ENCODE measurements at places on chromosomes 11 and 22. TPM values are rescaled to one million over a fixed set of nuclear protein-coding genes. Genes with fewer than 3 reads are reported as not detected.

GRCh38 chr11:61556621-61557020, 24.3 kb downstream of the SYT7 start:
- no peak for DNase-seq

DNA sequence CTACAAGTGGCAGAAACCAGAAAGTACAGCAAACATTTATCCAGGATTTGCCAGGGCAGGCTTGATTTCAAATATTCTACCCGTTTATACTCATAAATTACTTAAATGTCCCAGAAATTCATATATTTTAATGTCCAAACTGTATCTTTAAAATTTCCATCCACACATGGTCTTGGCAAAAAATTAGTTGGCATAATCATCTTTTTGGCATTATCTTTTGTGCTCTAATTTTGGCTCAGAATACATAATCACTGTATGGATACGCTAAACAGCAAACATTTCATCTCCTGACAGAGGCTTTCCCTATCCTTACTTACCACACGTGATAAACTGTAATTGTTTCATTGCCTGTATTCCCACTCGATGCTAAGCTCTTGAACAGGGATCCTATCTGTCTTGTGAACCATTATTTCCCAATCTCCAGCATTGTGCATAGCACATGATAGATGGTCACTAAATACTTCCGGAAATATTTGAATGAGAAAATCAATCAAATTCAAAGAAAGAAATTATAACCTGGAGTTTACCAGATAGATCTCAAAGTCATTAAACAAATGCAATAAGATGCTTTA, 64.2 kb downstream of the CADM1 start:
- DNase-seq, result no peak

GRCh38 chr11:121761186-121761585, 308.4 kb upstream of the SORL1-AS1 start:
- no peak for DNase-seq

DNA sequence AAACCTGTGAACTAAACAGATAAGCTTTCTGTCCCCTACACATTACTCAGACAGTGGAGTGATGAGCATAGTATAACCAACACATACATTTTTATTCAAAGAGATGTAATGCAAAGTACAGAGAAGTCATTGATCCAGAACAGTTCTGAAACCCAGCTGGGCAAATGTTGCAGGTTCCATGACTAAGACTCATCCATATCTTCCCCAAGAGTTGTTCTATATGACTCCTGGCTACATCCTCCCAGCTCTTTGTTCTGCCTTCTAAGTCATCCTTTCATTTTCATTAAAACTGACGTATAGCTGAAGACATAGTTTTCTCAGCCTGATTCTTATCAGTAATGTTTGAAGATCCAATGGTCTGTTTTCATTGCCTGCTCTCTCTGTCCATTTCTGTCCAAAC, 47.3 kb downstream of the PLAAT5 start:
- no peak for DNase-seq

DNA sequence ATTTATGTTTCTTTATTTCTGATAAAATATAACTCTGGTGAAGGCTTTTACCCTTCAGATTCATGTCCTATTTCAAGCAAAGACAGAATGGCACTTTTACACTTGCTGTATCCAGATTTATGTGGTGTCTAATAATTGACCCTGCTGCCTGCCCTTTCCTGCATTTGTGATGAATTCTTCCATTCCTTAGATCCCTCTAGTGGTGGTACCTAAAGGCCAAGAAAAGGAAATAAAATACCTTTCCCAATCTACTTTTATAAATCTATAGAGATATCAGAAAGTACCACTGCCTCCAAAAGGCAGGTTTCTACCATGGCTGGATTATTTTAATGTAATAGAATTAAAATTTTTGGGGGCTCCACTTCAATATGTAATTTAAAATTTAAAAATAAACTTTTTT, 34.2 kb downstream of the CCDC81 start:
- DNase-seq, result no peak

DNA sequence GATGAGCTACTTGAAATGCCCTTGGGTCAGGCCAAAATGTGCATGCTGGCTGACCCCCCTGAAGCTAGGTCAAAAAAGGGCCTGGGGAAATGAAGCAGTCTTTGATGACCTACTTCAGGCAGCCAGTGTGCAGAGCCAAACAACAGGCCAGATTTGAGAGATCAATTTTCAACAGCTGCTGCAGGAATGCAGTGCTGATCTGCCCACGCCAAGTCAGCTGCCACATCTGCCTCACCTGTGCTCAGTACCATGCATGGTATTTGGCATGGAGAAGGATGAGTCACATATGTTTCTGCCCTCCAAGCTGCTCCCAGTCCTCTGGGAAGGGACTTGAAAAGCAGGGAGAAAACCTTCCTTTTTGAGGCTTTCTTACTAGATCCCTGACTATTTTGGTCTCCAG, 35.8 kb downstream of the MTNR1B start:
- DNase-seq, result no peak

DNA sequence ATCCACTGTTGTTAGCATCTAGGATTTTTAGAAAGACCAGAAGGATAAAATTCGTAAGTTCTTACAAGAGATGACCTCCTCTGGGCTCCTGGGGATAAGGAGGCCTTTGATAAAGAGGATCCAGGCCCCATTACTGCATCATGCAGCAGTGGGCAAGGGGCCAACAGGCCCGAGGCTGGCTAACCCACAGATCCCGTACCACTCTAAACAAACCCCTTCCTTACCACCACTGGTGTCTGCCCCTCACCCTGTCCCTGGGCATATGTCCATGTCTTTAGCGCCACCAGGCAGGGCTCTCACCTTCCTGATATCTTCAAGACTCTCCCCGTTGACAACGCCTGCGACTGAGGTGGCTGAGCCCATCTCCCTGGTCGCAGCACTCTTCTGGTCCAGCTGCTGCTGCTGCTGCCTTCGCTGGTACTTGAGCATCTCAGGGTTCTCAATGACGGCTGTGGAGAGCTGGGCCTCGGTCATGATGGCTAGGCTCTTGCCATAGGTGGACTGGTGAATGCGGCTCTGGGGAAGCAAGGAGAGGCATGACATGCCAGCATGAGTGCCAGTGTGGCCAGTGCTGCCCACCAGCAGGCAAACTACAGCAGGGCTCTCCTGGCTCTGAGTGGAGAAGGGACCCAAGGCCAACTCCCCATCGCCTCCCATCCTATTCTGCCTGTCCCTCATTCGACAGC, 46.2 kb downstream of the HIRA start:
- DNase-seq, result no peak

The CNGA4 gene
- total RNA-seq, result 1.3 TPM

DNA sequence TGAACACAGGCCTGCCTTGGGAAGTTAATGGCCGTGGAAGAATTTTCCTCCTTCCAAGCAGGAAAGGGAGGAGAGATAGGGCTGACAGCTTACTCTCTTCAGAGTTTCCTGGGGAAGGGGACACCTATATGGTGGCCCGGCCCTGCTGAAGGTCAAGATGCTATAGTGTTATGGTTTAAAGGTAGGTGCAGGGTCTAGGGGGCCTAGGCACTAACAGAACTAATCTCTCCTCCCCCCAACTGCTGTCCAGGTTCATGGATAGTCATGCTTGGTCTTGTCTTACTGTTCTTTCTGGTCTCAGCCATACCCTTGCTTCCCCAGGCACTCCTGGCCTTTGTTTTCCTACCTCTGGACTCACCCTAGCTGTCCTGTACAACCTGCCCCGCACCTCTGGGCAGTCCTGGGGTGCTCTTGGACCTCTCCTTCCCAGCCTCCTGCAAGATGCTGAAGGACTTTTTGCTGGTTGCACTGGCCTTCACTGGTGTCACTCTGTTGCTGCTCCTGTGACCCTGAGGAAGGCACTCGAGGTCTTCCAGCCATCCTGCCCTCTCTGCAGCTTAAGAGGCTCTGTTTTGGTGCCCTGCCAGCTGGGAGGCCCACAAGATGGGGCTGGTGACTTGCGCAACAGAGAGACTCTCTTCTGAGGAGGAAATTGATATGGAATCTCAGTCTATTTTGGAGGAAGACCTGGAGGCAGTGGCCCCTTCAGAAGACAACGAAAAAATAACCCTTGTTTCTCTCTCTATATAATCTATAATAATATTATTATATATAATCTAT, 17.9 kb downstream of the SEC14L3 start:
- DNase-seq, result no peak

The BAIAP2L2 gene
- 8.3 TPM for total RNA-seq

- DNase-seq, result no peak
Measured at GRCh38 chr11:59195586-59195985, 17.1 kb downstream of the MPEG1 start.

The MMP1 gene
- total RNA-seq, result not detected

DNA sequence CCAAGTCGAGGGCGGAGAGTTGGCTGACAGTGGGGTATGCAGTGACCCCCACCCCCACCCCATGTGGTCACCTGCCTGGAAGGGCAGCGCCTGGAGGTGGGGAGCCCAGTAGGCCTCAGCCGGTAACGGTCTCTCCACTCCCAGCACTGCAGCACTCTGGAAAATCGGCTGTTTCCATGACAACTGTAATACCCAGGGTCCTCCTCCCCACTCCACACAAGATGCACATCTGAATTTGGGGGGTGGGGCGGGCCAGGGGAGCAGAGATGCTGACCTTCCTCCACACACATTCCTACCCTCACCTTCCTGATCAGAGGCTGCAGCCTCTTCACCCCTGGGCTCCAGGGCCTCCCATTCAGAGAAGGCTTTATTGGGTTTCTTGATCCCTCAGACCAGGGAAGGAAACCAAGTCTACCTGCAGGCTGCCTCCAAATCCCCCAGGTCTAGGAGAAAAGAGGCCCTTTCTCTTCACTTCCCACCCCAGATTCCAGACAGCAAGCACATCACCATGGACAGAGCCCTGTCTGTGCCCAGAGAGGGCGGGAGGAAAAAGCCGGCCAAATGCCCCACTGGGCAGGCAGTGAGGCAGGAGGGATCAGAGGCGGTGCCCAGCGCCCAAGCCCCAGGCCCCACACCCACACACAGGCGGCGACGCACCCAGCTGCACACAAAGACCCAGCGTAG, 46.5 kb downstream of the SLC22A12 start:
- DNase-seq, result no peak

- DNase-seq, result no peak
Measured at GRCh38 chr22:26783885-26784284, 126.5 kb downstream of the MIAT start.

GRCh38 chr22:42145175-42145574, 14.6 kb upstream of the CYP2D6 start:
- DNase-seq, result no peak

DNA sequence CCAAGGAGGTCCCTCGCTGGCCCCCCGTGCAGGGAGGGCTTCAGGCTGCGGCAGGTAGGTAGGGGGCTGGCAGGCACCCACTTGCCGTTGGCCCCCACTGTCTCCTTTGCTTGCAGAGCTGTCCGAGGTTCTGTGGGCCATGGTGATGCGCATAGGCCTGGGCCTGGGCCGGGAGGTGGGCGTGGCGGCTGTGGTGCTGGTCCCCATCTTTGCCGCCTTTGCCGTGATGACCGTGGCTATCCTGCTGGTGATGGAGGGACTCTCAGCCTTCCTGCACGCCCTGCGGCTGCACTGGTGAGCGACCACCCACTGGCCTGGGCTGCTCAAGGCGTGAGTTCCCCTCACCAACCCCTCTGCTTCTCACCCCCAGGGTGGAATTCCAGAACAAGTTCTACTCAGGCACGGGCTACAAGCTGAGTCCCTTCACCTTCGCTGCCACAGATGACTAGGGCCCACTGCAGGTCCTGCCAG, 11.6 kb downstream of the TCIRG1 start:
- no peak for DNase-seq

The RASGRP2 gene
- 45.5 TPM for total RNA-seq

DNA sequence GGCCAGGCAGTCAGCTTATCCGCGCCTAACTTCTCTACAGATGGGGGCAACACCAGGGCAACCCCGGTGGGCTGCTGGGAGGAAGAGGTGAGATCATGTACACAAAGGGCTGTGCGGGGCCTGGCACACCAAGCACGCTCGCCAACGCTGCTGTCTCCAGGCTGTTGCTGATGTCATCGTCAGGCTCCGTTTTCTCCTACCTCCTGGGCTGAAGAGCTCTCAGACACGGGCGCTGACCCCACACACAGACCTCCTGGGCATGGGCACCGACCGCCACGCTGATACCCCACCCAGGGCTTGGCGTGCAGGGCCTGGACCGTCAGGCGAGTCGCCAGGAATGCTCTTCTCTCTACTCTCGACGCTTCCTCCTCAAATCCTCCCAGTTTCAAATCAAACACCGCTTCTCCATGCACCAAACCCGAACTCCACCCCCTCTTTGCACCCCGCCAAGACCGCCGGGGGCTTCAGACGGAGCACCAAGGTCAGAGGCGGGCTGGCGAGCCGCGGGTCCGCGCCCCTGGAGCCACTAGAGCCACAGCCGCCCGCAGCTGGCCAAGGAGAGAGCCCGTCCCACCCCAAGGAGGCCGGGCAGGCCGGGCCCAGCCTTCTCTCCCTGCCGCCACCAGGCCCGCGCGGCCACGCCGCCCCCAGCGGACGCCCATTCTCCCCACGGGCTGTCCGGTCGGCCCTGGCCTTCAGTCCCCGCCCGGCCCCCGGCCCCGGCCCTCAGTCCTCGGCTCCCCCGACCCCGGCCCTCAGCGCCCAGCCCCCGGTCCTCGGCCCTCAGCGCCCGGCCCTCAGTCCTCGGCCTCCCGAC, 772 bp downstream of the SBF1 start:
- no peak for DNase-seq

DNA sequence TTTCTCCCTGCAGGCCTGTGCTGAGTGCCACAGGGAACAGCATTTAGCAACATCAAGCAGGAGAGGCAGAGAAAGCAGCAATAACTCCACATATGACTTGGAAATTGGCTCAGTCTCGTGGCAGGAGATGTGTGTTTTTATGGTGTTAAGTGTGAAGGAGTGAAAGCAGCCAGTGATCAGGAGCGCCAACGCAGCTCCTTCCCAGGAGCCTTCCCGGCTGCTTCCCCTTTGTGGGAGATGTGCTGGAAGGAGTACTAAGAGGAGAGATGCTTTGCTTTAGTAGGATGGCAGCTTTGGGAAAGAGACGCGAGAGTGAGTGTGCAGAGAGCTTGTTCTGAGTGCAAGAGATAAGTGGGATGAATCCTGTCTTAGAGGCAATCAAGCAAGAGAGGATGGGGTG, 54.7 kb upstream of the KIRREL3 start:
- DNase-seq, result peak; percentile 57
